HS-5 (cell line): ENCODE measurements at places on chromosomes 3 and 15.

DNA sequence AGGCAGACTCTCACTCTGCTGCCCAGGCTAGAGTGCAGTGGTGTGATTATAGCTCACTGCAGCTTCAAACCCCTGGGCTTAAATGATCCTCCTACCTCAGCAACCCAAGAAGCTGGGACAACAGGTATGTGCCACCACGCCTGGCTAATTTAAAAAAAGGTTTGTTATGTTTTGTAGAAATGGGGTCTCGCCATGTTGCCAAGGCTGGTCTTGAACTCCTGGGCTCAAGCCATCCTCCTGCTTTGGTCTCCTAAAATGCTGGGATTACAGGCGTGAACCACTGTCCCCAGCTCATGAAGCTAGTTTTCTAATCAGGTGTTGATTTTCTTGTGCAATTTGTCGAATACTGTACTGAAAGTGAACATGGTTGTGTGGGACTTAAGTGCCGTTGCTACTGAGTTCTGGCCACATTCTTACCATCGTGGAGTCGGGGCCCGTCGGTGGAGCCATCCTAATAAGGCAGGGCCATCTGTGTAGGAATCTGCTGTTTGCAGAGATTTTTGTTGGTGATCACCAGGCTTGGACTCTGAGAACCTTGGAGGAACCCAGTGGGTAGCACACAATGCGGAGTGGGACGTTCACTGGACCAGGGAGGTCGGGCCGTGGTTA lies 193.2 kb downstream of the GOLGA6L6 start:
- DNase-seq: no peak

- DNase-seq: no peak
Observed at GRCh38 chr3:74601793-74602192, 12.7 kb downstream of the CNTN3 start.

DNA sequence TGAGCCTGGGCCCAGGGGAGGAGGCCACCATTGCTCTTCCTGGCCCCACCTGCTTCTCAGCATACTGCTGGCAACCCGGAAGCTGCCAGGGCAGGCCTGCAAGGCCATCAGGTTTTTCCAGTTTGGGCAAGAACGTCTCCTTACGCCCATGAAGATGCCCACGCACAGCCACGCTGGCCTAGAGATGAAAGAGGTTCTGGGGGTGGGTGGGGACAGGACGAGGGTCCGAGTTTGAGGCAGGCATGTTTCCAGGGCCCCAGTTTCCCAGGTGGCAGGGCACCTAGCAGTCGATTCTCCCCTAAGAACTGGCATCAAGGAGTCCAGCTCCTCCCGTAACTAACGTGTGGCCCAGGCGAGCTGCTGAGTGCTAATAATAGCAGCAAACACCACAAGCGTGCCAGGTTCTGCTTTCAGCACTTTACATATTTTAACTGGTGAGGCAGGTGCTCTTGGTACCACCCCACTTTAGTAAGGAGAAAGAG lies 45.8 kb downstream of the ZNF710 start:
- no peak for DNase-seq

DNA sequence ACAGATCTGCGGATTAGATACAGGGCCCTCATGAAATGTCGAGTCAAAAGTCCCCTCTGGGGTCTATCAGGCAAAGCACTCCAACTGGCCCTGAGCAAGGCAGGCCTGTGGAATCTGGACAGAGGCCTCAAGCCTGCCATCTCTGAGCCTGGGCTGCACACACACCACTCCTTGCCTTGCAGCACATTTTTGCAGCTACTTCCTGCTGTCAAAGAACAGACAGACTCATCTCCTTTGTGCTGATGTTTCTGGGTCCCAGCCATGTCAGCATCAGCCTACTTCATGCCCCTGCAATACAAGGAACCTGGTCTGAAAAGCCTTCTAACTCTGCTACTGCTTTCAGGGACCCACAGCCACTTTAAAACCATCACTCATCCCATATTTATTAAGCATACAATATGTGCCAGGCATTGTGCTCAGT lies 60.6 kb upstream of the IL12A start:
- no peak for DNase-seq

- peak; percentile 80 for DNase-seq
Observed at GRCh38 chr15:101445562-101446517, 43.7 kb downstream of the PCSK6 start.

DNA sequence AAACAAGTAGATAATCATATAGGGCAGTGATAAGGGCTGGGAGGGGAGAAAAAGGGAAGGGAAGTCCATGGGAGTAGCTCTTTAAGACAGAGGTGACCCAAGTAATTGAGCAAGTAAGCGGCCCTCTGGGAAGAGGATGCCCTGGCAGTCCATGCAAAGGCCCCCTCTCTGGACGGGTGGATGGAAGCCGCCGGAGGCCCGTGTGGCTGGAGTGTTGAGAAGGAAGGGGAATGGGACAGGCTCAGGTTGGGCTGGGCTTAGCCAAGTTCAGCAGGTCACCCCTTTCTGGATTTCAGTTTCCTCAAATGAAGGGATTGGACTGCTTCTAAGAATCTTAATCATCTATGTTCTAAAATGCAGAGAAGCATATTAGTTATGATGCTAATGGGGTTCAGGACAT lies 32.4 kb upstream of the TRPM1 start:
- no peak for DNase-seq

- DNase-seq: no peak
Observed at GRCh38 chr3:143067201-143067600, 52.4 kb upstream of the CHST2 start.

DNA sequence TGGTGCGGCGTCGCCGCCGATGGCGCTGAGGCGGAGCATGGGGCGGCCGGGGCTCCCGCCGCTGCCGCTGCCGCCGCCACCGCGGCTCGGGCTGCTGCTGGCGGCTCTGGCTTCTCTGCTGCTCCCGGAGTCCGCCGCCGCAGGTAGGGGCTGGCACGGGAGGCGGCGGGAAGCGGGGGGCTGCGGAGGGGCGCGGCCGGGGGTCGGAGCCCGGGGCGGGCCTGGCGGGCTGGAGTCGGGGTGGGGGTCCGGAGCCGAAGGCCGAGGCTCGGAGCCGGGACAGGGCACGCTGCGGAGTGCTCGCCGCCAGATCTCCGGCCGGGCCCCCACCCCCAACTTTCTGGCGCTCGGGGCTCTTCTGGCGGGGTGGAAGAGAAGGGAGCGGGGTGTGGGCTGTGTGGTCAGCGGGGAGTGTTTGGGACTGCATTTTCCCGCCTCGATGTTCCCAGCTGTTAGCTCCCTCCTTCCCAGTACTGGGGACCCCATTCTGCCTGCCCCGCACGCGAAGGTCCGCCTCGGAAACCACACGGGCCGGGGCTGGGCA lies 299 bp downstream of the TYRO3 start:
- DNase-seq: no peak

DNA sequence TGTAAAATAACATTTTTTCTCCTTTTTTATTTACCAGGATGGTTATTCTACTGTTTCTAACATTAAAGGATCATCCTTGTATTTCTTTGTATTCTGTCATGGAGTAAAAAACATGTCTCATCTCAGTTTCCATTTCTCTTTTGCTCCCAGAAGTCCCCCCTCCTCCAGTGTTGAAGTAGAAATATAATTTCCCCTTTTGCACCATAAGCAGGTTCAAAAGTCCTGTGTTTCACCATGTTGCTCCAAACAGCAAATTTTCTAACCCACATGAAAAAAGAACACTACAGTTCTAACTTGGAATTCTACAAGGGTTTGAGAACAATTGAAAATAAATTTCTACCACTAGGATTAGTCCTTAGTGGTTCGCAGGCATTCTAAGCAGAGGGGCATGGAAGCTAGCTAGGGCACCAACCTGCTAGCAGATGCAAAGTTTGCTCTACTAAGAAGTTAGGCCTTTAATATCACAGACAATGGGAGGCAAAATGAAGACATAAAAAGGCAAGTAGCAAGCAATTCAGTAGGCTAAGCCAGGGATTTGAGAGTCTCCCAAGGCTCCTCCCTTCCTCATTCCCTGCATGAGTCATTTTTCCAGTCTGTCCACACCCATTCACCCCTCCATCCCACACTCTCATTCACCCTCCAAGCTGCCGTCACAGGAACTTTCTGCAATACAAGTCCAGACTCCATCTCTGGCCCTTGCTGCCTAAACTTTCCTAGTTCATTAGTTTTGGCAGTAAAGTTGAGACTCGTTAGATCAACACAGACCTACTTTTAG lies 2.3 kb upstream of the MBNL1 start:
- DNase-seq: peak; percentile 86

DNA sequence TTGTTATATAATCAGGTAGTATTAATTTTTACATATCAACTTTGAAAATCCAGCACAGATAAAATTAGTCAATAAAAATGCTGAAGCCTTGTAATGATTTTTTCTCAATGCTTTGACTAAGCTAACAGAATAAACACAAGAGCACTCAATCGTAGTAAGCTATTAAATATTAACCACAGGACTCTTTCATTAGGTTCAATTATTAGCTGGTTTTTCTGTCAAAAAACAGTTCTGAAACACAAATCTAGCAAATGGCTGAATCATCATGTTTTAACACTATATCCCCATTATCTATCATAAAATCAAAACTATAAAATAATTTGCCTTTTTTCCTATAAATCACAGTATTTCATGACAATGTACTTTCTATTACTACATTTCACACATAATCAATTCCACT lies 69.6 kb downstream of the PLOD2 start:
- no peak for DNase-seq

- DNase-seq: no peak
Observed at GRCh38 chr3:4313606-4314293, 10.6 kb downstream of the SETMAR start.

GRCh38 chr3:161050935-161051334 lies 54.2 kb downstream of the B3GALNT1 start:
- no peak for DNase-seq

GRCh38 chr15:96296264-96296663 lies 34.2 kb upstream of the NR2F2 start:
- DNase-seq: no peak

DNA sequence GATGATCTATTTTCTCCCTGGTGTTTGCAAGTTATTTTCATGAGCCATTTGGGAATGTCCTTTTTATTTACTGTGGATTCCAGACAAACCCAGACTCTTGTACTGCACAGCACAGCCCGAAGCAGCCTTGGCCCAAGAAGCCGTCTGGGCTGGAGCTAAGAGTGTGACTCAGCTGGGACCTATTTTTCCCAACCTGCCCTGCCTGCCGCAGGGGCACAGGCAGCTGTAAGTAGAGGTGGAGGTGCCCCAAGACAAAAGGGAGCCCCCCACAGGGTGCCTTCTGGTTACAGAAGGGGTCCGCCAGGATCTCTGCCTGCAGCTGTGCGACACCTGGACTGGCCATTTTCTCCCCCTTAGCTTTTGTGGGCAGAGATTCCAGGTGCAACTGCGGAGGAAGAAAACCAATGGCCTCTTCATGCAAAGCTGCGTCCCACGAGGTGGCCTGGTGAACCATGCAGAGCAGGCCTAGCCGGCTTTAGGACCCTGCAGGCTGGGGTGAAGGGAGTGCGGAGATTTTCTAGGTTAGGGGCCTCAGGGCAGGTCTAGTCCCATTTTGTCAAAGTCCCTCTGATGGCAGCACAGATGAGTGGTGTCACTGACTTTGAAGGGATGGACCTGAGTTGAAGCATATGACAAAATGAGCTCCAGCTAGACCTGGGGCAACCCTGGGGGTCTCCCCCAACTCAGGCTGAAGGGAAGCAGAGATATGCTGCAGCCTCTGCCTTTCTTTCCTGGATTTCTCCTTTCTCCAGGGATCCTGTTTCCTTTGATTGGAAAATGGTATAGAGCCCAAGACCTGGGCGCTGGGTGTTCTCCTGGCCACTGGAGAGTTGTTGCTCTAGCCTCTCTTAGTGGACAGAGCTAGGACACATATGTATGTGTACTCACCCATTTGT lies 131.2 kb downstream of the KLF13 start:
- no peak for DNase-seq

DNA sequence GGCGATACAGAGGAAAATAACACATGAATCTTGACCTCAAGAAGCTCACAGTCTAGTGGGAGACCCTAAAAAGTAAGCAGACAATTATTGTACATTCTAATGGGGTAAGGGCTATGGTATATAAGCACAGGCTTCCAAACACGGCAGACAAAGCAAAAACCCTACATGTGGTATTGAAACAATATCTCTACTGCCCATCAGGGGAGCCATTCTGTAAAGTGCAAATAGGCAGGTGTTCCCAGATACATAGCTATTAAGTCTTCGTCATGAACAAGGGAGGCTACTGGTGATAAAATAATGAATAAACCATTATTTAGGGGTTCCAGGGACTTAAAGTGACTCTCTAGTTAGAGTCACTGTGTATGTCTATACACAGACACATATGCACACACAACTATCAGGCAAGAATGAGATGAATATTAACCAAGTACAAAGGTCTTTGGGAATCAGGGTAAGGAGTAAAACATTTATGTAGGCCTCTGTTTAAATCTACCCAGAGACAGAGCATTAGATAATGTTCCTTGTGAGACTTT lies 38.7 kb upstream of the ASB14 start:
- no peak for DNase-seq

DNA sequence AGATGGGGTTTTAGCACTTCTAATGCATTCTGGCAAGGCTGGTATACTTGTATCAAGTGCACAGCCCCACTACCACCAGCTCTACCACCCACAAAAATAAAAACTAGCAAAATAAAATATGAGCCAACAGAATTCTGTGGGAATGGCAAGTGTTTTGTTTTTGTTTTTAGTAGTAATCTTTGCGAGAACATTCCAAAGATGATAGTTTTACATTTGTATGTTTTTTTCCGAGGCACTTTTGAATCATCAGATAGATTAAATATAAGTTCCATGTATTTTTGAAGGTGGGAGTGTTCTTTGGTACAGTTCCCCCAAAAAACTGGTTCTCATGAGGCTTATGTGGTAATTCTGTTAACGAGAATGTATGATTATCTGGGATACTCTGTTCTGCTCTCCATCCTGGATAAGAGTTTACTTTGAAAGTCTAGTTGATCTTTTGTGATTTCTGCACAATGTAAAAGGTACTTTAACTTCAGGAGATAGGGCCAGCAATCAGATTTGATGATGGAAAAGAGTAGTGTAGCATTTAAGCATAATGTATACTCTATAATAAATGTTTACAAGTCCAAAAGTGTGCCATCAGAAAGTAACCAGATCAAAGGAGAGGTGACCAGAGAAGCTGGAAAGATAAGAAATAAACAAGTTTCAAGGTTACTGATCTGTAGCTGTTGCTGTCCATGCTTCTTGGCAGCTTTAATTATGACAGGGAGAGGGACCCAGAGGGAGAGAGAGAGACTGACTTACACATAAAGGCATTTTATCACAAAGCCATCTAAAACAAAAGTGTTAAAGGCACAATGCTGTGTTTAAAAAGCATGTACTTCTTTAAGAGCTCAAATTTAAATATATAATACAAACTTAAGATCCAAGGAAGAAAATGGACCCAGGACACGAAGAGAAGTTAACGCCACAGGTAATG lies 130.9 kb downstream of the PGPEP1L start:
- DNase-seq: no peak

DNA sequence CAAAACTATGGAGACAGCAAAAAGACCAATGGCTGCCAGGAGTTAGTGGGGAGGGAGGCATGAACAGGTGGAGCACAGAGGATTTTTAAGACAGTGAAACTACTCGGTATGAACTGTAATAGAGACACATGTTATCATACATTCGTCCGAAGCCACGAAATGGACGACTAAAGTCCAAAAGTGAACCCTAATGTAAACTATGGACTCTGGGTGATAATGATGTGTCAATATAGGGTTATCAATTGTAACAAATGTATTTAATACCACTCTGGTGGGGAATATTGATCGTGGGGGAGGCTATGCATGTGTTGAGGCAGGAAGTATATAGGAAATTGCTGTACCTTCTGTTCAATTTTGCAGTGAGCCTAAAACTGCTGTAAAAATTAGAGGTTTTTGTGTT lies 107.0 kb downstream of the CPN2 start:
- no peak for DNase-seq

GRCh38 chr3:139120086-139121056 lies 75.7 kb upstream of the PRR23C start:
- DNase-seq: no peak
